Dermis microvascular lymphatic vessel endothelial cell (primary cell): ENCODE measurements at places on chromosomes 2 and 18.

GRCh38 chr18:73563901-73564472 lies 583.6 kb downstream of the FBXO15 start:
- peak; percentile 68 for DNase-seq

DNA sequence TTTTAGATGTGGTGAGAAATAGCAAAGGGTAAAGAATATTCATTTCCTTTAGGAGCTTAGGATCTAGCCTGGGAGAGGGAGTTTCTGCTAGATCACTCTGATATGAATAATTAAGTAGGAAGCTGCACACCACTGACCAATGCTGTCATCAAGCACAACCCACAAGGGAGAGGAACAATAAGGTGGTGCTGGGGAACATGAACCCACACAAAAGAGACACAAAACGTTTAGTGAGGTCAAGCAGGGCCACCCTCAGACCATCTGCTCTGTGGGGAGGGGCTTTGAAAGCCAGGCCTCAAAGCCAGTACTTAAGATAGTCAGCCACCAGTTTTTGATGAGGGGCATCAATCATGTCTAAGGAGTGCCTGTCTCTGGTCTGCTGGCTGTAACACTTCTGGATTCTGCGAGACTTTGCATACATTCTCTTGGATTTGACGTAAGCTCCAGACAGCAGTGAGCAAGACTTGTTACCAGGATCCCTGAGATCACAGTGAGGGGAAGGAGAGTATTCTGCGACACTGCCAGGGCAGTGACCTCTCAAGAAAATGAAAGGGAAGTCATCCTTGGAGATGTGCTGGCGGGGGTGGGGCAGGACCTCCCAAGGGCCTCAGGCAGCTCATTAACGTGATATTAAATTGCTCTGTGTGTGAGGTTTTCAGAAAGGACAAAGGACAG lies 127.0 kb downstream of the CCBE1 start:
- no peak for DNase-seq

DNA sequence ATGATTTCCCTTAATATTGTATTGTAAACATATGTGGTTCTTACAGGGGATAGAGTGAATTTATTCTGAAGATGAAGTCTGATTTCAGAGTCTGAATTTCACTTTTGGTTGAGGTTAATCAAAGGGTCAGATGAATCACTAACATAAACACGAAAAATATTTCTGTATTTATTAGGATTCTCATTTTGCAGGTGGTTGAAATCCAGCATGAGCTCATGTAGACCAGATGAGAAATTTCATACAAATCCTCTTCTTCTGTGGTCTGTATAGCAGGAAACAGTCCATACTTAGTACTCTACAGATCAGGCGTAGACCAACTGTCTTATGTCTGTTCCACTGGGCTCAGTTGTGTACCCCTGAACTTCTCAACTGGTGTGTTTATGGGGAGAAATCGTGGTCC lies 157.8 kb downstream of the BABAM2 start:
- DNase-seq = peak; percentile 13

DNA sequence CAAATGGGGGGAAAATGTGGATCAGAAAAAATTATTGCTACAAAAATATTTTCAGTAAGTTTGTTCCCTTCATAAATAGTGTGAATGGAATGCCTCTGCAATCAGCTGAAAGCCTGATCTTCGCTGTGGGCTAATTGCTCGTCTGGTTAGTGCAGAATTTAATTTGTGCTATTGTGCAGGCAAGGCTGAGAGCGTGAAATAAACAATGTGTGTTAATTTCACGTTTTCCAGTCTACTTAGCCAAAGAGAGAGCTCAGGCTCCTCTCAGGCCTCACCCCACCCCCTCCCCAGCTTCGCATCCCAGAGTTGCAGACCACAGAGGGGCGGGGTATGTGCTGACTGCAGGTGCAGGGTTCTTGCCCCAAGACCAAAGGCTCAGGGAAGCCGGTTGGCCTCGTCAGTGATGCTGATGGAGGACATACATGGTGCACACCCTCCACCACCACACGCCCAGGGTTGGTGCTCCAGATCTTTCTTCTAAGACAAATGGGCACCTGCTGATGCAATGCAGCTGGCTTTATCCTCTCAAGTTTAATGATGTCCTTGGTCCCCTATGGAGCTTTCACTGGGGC lies 302.6 kb upstream of the SLC14A2 start:
- DNase-seq = no peak

GRCh38 chr2:196176142-196176738 lies 4.9 kb upstream of the STK17B start:
- no peak for DNase-seq

DNA sequence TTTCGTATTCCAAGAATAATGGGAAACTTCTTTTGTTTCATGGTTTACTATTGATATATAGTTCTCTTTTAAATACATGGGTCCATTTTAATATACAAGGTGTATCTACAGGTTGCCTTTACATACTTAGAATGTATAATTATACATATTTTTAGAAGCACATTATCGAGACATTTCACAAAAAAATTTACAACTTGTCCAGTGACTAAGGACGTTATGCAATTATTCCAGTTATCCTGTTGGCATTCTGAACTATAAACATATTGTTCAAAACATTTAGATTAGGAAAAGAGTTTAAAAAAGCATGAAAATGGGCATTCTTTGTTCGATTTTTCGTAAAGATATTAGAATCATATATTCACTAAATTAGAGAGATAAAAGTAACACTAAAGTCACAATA lies 344.6 kb upstream of the TMEFF2 start:
- DNase-seq = no peak

DNA sequence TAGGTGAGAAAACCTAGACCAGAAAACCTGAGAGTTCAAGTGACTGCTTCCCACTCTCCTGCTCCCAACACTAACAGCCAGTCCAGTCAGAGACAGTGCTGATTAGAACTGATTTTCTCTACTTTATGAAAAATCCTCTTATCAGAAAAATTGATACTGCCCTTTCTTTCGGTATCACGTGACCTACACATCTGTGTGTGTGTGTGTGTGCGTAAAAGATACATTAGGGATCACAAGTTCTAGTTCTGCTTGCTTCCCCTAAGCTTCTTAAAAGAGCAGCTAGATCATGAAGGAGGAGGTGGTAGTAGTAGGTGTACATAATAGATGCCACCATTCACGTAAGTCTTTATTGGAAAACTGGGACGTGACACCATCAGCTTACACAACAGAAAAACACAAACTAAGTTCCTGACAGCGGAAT lies 1.5 kb downstream of the ARL5A start:
- peak; percentile 46 for DNase-seq

- DNase-seq = no peak
Measured at GRCh38 chr18:61926532-61926931, 33.7 kb upstream of the RNF152 start.

- no peak for DNase-seq
Measured at GRCh38 chr2:15472133-15472532, 89.0 kb downstream of the NBAS start.

GRCh38 chr2:123624816-123625215 lies 400.3 kb upstream of the CNTNAP5 start:
- no peak for DNase-seq
